ENCODE measurements at places on chromosomes 13 and 19. TPM values are rescaled to one million over a fixed set of nuclear protein-coding genes. Genes with fewer than 3 reads are reported as not detected.

Gene ARHGEF18
- total RNA-seq, result 60.4 TPM

Gene KCNC3
- 1.5 TPM for total RNA-seq

Gene ZNF443
- total RNA-seq, result 0.87 TPM

Gene PRODH2
- total RNA-seq, result 0.14 TPM

Gene GET3
- 102 TPM for total RNA-seq

Gene SOHLH2
- not detected for total RNA-seq

Gene FOXO1
- 12.1 TPM for total RNA-seq

Gene ZNF700
- total RNA-seq, result 0.30 TPM

Gene ZNF491
- total RNA-seq, result not detected

Gene SYCN
- total RNA-seq, result not detected

Gene OVOL3
- total RNA-seq, result 0.30 TPM

Gene FCER2
- total RNA-seq, result not detected

Gene ONECUT3
- 0.02 TPM for total RNA-seq

Gene SHISA7
- total RNA-seq, result not detected

Gene CYP4F12
- 2.5 TPM for total RNA-seq

Gene NEK3
- 6.4 TPM for total RNA-seq

Gene FXYD1
- 0.10 TPM for total RNA-seq

Gene LILRB4
- not detected for total RNA-seq

Measured in A549 treated with AZD2906 at 1 μM for 4 hours (cell line).